ENCODE measurements at places on chromosomes 2 and 18.

GRCh38 chr2:40087434-40087833 lies 308.4 kb upstream of the THUMPD2 start:
- DNase-seq = no peak

DNA sequence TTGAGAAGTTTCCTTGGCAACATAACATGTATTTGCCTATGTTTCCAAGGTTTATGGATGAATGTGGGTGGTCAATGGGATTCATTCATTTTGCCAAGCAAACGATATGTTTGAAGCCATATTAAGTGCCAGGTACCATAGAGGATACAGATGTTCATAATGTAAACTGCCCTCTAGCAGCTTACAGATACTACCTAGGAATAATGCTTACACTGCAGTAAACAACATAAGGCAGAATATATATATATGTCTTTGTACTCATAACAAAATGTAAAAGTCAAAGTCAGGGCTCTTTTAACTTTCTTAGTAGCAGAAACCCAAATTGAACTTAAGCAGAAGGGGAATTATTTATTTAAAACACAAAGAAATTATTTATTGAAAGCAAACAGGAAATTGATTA lies 171.6 kb upstream of the TNP1 start:
- DNase-seq = no peak

GRCh38 chr2:86028766-86029381 lies 76.8 kb downstream of the POLR1A start:
- DNase-seq = no peak

DNA sequence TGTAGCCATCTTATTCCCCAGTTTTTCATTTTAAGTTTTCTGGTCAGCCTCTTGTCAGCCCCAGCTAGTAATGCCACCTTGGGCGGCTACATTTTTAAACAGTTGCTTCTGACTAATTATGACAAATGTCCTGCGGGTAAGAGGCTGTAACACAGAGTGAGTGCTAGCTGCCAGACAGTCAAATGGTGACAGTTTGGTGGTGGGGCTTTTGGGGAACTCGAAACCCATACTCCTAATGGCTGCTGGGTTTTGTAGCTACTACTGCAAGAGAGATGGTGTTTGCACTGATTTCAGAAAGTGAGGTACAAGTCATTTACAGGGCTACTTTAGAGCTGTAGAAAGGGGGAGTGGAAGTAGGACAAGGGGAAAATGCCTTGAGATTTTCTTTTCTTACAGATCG lies 48.2 kb downstream of the ZCCHC2 start:
- no peak for DNase-seq

DNA sequence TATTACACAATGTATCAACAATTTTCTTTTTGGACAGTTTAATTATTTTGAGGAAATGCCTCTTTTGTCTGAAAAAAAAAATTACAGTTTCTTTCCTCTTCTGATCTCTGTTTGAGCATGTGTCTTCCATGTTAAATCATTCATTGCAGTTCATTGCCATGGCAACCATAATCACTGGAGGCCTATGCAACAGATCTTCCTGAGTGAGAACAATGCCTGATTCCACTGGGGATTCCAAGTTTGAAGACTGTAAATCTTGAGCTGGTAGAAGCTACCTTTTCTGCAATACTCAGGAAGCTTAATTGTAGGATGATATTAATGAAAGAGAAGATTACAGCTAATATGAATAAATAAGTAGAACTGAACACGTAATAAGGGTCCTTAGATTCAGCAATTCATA lies 721.4 kb upstream of the CNTNAP5 start:
- DNase-seq = no peak
